ENCODE measurements at places on chromosomes 1 and 21. TPM values are rescaled to one million over a fixed set of nuclear protein-coding genes. Genes with fewer than 3 reads are reported as not detected.

Gene PAQR7
- total RNA-seq = 3.7 TPM

DNA sequence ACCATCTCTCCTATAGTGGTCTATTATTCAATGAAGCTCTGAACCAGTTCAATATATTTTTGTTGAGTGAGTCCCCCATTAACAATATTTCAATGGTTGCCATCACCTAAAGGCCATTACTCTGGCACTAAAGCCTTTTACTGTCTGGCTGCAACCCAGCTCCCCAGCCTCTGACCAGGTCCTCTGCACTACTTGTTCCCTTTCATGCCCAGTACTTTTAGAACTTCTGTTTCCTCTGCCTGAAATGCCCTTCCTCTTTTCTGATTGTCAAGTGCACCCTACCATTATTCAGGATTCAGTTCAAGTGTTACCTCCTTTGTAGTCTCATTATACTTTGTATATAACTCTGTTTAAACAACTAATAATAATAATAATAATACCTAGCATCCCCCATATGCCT, 30.4 kb upstream of the ZFYVE9 start:
- DNase-seq = no peak

DNA sequence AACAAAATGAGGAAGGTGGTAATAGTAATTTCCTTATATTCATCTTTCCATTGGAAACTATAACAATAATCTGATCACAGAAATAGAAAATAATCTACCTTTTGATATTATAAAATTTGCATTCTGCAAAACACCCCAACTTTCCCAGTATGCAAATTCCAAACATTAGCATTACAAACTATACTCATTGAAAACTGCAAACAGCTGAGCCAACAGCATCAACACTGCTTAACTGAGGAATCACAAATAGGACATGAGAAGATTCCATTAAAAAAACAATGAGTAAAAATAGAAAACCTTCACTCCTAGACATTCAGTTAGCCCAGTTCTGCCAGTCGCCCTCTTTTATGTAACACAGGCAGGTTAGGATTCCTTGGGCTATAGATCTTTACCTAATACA, 18.1 kb downstream of the ZNF281 start:
- no peak for DNase-seq

Gene AADACL3
- total RNA-seq = not detected

DNA sequence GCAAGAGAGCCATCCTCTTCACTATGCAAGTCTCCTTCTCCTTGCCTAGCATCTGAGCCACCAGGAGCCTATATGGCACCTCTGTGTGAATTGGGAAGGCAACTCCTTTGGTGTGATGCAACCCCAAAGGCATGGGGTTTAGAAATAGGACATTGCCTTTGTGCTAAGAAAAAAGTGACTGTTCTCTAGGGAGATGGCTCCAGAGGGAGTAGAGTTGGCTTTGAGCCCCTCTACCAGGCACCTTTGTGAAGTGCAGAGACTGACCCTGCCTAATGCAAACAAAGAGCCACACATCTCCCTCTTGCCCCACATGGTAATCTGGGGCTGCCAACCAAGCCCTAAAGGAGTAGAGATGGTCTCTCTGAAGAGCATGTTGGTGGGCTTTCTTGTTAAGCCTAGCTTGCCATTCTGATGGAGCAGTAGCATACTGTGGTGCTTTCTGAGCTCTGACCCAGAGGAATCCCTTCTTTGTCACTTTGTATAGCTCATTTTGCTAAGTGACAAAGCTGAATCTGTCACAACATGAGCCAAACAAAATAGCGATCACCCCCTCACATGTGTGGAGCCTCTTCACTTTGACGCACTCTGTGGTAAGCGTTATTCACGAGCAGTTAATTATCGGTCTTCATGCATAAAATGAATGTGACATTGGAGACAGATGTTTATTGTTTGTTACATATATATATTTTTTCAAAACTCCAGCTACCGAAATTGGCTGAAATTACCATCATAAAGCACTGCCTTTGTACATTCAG, 74.4 kb downstream of the RWDD3 start:
- no peak for DNase-seq
